Smooth muscle cell of the umbilical artery (primary cell): ENCODE measurements at places on chromosomes 16 and 17. TPM values are rescaled to one million over a fixed set of nuclear protein-coding genes. Genes with fewer than 3 reads are reported as not detected.

GRAPL gene
- not detected in 2 replicates for total RNA-seq

FA2H gene
- total RNA-seq = not detected in 2 replicates

ABCA9 gene
- total RNA-seq = 1.8 TPM in 2 replicates

ZSCAN10 gene
- total RNA-seq = not detected in 2 replicates

KRTAP4-5 gene
- total RNA-seq = not detected in 2 replicates

TAT gene
- total RNA-seq = not detected in 2 replicates
